ENCODE measurements at places on chromosomes 7 and 10.

- DNase-seq = no peak
Observed at GRCh38 chr10:8969853-8970252, 915.4 kb downstream of the GATA3 start.

GRCh38 chr7:98163269-98163668 lies 48.0 kb upstream of the BHLHA15 start:
- DNase-seq = no peak

- no peak for DNase-seq
Observed at GRCh38 chr7:135602304-135602703, 44.6 kb downstream of the NUP205 start.

GRCh38 chr7:39683216-39683845 lies 60.0 kb downstream of the RALA start:
- DNase-seq = no peak

DNA sequence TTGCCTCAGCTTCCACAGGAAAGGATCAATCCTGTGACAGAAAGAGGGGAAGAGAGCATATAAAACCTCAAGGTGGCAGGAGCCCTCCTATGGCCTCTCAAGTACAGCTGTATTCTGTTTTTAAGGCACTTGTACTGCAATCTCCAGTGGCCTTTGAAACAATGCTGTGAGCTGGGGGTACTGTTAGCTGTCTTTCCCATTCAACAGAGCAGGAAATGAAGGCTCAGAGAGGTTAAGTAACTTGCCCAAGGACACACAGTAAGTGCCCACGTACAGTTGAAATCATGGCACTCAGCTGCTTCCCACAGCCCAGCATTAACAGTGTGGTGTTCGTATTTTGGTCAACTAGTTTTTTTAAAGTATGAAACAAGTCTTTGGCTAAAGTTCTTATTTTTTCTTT lies 34.0 kb downstream of the DUSP5 start:
- no peak for DNase-seq

DNA sequence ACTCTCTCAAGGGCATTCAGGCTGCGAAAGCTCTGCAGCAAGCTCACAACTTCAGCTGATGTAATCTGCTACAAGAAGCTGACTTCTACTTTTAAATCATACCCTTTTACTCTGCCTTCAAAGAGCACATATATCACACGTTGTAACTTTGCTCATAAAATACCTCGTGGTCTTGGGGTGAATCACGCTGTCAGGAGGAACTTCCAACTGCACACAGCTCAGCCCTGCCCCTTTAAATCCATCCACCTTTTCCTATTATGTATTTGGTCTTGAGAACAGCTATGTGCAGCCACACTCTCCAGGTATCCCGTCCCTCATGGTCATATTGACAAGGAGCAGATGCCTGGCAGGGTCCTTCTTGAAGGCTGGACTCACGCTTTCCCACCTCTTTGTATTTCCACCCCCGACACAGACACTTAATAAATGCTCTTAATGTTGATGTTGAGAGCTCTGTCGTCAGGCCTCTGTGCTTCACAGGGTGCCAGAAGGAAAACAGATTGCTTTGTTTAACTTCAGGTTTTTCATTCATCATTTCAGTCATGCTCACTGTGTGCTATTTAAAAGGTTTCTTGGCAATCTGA lies 47.6 kb downstream of the ICA1 start:
- DNase-seq = no peak

- DNase-seq = no peak
Observed at GRCh38 chr10:79082631-79083596, 14.1 kb downstream of the ZMIZ1 start.

DNA sequence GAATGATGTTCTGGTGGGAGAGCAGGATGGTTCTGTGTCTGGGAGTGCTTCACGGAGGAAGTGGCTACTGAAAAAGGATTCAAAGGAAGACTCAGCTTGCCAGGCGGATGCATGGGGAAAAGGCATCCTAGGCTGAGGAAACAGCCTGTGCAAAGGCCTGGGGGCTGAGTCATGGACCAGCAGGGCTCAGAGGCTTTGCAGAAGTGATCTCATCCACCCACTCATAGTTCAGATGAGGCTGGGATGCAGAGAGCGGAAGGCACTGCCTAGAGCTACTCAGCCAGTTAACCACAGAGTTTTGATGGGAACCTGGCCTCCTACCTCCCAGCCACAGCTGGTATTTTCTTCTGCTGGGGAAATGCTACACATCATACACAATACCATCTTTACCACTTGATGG lies 15.8 kb upstream of the ADAMTS14 start:
- no peak for DNase-seq

DNA sequence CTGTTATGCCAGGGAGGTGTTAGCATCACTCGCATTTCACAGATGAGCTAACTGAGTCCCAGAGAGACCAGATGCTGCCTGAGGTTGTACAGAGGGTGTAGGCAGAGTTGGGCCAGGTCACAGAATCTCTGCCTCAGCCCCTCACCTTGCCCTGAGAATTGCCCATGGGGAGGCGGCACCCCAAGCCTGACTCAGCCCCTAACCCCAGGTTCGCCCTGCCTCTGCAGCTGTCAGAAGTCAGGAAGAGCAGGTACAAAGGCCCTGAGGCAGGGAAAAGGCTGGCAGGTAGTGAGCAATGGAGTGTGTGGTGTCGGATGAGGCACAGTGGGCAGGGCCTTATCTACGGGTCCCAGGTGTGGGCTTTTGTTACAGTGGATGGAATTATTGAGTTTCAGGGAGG lies 79.4 kb downstream of the MYL10 start:
- no peak for DNase-seq

DNA sequence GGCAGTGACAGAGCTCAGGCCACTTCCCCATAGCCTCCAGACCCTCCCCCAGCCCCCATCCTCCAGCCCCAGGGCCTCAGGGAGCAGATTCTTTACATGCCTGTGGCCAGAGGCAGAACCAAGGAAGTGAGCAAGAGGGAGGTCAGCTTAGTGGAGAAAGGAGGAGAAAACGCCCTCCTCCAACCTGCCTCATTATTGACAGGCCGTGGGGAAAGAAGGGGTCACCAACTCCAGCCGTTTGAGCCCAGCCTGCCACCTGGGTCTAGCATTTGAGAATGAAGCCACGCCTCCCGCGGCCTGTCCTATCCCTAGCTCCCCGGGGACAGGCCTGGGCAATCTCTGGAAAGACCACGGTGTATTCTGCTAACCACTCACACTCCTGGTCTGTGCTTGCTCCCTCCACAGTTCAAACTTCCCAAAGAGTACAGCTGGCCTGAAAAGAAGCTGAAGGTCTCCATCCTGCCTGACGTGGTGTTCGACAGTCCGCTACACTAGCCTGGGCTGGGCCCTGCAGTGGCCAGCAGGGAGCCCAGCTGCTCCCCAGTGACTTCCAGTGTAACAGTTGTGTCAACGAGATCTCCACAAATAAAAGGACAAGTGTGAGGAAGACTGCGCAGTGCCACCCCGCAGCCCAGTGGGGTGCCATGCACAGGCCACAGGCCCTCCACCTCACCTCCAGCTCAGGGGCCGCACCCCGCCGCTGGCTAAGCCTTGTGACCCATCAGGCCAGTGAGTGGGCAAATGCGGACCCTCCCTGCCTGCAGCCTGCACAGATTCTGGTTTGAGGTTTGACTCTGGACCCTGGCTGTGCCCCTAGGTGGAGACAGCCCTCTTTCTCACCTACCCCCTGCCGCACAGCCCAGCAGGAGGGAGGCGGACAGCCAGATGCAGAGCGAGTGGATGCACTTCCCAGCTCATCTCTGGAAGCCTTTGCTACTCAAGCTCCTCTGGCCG lies 14.3 kb upstream of the TRIM8 start:
- DNase-seq = no peak

- DNase-seq = no peak
Observed at GRCh38 chr7:28571405-28571804, 159.1 kb downstream of the CREB5 start.

- no peak for DNase-seq
Observed at GRCh38 chr7:12403287-12404181, at the start of gene VWDE. Gene VWDE (minus strand): TSS chr7:12403865. CDS start chr7:12403716, 149 bp downstream.

DNA sequence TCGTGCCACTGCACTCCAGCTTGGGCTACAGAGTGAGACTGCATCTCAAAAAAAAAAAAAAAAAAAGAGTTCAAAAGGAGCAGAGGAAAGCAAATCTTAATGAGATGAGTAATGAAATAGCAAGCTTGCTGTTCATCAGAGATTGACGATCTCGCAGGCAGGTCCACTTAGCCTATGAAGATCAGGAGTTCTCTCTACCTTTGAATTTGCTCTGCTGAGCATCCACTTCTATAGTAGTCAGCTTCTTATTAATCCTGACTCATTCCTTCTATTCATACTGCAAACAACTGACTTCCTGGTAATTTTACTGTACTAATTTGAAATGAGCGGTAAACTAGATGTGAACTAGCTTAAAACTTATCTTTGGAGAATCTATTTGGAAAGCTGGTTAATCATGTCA lies 1014.6 kb downstream of the GATA3 start:
- DNase-seq = no peak

DNA sequence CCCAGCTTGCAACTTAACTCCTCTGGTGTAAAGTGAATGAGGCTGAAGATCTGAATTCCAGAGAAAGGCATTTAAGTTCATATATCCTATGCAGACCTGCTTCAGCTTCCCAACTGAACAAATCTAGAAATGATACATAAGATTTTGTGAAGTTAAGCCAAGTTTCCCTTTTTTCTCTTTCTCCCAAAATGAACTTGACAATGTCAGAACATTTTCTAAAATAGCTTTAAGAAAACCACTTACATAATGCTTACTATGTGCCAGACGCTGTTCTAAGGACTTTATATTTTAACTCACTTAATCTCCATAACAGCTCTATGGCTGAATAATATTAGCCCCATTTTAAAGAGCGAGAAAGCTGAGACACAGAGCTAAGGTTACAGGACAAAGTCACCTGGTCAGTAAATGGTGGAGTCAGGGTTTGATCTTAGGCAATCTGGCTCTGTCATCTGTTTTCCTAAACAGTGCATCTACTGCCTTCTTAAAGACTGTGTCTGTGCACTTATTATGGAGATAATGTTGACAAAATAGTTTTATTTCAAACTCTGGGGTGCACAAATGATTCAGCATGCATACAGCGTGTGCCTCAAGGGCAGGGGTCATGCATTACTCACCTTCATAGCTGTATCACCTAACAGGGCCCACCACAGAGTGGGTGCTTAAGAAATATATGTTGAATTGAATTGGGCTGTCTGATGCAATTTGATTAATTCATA lies 66.8 kb downstream of the RHOBTB1 start:
- no peak for DNase-seq

DNA sequence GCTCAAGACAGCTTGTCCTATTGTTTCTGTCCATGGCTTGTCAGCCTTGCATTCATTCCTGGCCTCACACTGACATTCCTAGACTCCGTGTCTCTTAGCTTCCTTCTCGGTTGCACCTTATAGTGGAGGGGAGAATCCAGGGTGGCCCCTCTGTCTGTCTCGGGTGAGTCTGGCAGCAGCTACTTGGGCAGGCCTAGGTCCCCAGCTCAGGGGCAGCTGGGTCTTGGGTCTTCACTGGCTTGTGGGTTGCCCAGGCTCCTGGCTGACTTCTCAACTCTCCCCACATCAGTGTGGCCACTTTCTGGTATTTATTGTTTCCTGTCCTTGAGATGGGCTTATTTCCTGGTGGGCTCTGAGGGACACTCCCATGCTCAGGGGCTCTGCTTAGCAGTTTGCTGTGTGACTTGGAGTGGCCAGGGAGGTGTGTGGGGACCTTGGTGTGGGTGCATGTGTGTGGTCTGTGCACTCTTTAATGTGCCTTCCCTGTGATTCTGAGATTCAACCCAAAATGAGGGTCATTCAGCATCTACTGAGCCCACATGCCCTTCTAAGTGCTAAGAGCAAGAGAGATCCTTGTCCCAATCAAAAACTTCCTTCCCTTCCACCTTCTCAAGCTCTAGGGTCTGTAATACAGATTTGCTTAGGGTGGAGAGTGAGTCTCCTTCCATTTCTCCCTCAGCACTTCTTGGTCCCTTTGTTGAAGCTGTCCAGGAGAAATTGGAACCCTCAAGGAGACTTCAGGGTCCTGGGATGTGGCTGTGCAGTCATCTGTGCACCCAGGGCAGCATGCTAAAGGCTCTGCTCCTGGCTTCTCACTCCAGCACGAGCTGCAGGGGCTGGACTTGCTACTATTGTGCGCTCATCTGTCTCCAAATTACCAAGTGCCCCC lies 20.1 kb downstream of the UPP1 start:
- DNase-seq = no peak

- no peak for DNase-seq
Observed at GRCh38 chr10:23314835-23315239, 29.8 kb downstream of the C10orf67 start.

GRCh38 chr10:61960396-61961120 lies 59.1 kb downstream of the ARID5B start:
- DNase-seq = no peak

DNA sequence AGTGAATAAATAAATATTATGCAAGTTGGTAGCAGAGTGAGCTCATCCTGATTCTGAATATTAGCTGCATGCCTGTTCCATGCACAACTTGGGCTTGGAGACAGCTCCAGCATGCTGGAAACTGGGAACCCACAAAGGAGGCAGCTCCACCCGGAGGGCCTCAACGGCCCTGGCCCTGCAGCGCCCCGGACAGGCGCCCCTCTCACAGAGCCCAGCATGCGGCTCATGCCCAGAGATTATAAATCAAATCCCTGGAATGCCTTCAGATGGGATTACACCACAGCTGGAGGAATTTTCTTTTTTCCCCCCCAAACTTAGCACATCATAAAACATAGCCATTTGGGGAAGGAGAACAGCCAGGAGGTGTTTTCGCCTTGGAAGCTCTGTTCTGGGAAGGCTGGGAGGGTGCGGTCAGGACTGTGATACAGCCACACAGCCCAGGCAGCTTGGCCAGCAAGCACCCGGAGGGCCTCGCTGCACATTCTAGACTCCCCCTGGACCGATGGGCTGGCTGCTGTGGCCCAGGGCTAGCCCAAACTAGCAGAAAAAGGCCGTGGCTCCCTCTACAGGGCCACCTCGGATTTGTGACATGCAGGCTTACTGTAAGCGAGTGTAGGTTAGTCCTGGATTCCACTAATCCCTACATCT lies 102.4 kb downstream of the PTPN20 start:
- no peak for DNase-seq

DNA sequence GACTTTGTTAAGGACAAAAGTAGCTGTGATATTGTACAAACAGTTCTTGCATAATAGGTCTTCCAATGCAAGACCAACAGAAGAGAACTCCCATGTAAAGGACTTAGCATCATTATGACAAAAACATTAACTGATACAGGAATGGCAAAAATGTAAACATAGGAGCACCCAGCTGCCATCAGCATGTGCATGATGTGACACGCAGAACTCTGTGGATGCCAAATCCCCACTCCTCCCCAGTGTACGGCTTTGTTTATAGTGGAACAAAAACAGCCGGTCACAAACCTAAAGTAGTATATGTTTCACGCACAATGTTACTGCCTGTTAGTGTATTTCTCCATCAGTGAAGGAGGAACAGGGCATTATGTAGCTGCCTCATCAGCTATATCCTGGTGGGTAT lies 316.0 kb upstream of the AOAH start:
- no peak for DNase-seq
